Left ventricle myocardium inferior (tissue), 1 donor: ENCODE measurements at places on chromosomes 3 and 15.
A peak's percentile ranks its signal among the peaks of the same experiment; 100 is the strongest.

DNA sequence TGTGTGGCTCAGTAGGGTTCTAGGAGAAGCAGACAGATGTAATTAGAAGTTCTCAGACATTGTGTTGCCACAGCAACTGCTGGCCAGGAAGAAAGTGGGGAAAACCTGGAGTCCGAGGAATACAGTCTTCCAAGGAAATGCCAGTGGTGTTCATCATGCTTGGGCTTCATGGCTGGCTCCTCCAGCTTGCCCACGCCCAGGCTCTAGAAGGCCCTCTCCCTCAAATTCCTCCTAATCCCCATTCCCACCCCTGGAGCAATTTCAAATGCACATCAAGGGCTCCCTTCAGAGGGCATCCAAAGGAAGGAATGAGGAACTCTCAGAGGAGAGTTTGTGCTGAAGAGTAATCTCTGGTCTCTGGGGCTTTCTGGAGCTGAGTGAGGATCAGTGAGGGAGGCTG lies 21.9 kb downstream of the FSTL1 start:
- no peak for DNase-seq

DNA sequence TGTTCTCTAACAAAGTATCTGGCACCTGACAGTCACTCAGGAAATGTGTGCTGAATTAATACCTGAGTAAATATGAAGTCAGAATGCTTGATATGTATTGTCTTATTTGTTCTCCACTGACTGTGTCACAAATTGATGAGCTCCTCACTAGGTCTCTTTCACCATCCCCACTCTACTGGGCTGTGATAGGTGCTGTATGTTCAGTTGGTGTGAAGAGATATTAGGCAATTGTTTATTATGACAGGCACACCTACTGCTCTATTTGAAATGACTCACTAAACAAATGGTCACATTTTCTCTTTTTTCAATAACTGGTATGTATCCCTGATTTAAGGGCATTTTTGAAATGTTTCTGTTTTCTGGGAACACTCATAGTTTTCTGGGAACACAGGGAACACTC lies 25.2 kb upstream of the CCDC39 start:
- DNase-seq, result no peak

DNA sequence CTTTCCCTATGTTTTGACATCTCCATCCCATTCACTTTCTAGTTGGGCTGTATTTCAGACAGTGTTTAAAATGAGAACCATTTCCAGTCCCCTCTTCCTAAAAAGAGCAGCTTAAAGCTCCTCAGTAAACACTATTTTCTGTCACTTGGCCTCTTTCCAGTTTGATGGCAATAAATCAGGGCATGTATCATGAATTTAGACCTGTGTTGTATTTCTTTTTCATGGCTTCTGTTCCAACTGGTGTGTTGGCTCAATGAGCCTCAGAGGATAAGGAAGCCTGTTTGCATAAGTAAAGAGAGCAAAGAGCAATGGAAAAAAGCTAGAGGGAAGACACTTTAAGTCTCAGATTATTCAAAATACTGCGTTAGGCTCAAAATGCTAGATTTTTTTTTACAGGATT lies 7.2 kb downstream of the CCDC80 start:
- no peak for DNase-seq

- no peak for DNase-seq
Measured at GRCh38 chr3:179961071-179961702, 75.5 kb downstream of the PEX5L start.

GRCh38 chr15:73629798-73630429 lies 3.3 kb downstream of the NPTN start:
- no peak for DNase-seq

GRCh38 chr3:63565220-63565619 lies 87.3 kb upstream of the SNTN start:
- no peak for DNase-seq

GRCh38 chr3:153061938-153062528 lies 100.0 kb upstream of the RAP2B start:
- no peak for DNase-seq

GRCh38 chr15:38688761-38689160 lies 124.1 kb upstream of the RASGRP1 start:
- DNase-seq, result no peak

- no peak for DNase-seq
Measured at GRCh38 chr3:117700573-117701360, 991.2 kb downstream of the TUSC7 start.

DNA sequence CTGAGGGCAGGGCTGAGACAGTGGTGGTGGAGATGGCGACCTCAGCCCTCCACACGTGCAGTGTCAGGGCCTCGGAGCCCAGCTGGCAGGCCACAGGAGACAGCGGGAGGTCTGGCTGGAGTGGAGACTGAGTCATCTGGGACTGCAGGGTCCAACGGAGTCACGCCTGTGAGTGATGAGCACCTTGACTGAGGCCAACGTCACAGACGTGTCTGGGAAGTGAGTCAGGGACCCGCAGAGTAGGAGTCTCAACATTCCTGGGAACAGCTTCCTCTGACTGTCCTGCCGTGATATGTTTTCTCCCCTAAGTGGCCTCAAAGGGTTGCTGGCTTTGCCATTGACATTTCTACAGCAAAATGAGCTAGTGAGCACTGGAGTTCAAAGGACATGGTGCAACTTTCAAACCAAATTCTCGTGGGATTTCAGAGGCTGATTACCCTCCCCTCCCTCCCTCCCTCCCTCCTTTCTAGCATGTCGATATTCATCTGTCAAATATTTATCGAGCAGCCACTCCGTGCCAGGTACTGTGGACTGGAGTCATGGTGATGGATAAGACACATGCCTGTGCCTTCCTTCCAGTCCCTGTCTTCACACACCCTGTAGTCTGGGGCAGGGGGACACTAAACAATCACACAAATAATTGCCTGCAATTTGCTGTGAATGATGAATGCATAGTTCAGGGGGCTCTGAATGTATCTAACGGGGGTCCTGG lies 53.3 kb upstream of the AMOTL2 start:
- DNase-seq, result no peak

DNA sequence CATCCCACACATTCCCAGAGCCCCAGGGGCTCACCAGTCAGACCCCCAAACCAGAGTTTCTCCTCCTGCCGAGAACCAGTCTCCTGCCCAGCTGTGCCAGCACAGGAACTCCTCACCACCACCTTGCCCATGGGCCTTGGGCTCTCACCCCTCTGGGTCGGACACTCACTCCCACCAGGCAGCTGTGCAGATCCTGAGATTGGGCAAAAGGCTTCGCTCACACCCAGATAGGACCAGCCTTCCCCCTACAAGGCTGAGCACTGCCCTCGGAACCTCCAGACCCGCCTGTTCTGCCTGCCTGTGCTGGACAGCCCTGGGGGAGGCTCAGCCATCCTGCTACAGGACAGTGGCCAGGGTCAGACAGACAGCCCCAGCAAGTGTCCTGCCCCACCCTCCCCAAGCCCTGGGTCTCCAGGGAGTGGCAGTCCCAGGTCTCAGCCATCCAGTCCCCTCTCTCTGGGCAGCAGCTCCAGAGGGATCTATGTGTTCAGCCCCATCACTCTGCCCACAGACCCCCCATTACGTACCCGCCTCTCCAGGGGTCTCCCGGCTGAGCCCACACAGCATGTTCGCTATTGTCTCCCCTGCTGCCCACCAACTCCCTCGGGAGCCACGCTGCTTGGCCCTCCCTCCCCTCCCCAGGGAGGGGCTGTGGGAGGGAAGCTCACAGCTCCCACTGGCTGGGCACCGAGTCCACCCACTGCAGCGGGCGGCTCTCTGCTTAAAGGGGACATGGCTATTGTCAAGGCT lies at the start of gene GRIP2:
GRIP2 (minus strand) TSS at position 601 of the 750 bp plus-strand sequence; CDS start at position 567, 34 bp downstream.
- peak; percentile 61 for DNase-seq

DNA sequence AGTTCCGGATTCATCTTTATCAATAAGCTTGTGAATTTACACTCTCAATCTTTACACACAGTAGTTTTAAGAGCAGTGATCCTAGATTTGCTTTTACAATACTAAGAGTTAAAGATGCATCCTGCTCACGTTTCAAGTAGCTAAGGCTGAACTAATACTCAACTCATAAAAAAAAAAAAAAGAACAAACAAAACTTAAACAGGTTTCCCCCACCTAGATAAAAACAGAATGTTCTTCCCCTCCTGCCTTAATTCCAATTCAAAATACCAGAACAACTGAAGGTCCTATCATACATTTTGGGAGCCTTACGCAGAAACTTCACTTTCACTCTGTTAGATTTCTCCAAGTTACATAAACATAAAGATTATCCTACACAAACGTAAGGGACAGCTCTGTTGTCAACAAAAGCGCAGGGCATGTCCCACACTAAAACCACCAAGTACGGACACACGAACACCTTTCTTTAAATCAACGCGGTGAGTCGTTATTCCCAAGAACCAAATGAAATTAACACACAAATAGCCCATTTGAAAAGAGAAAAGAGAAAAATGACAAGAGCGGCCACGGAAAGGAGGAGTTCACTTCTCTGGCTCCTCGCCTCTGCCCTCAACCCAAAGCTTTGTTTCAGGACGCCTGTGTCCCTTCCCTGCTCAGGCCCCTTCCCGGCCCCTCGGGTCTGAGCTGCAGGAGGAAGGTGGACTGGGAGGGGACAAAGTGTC lies 941 bp downstream of the CBLB start:
- DNase-seq, result no peak

- no peak for DNase-seq
Measured at GRCh38 chr3:7640787-7641186, 779.9 kb downstream of the GRM7 start.

- DNase-seq, result peak; percentile 60
Measured at GRCh38 chr3:195065142-195065863, 205.7 kb downstream of the XXYLT1 start.

GRCh38 chr3:103047640-103048039 lies 612.8 kb downstream of the ZPLD1 start:
- no peak for DNase-seq

- DNase-seq, result no peak
Measured at GRCh38 chr3:16801698-16802097, 83.1 kb upstream of the PLCL2 start.

GRCh38 chr3:45966950-45967640 lies 23.8 kb downstream of the CXCR6 start:
- DNase-seq, result no peak

GRCh38 chr3:46684891-46685290 lies 8.6 kb downstream of the ALS2CL start:
- DNase-seq, result no peak

GRCh38 chr3:7512048-7512447 lies 651.1 kb downstream of the GRM7 start:
- DNase-seq, result no peak

DNA sequence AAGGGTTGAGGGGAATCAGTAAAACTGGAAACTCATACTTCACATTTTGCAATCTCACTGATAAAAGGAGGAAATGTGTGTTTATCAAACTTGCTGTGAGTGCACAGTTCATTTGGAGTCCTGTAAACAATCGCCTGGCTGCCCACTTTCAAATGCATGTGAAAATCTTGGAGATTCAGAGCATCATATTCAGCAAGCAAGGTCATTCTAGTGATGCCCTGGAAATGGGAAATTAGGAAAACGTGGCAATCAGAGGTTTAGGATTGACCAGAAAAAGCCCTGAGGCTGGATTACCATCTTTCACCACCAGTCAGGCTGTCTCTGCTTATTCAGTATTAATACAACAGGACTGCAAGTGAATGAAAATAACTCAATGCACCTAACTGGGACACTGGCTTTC lies 23.9 kb downstream of the DPH6 start:
- no peak for DNase-seq

DNA sequence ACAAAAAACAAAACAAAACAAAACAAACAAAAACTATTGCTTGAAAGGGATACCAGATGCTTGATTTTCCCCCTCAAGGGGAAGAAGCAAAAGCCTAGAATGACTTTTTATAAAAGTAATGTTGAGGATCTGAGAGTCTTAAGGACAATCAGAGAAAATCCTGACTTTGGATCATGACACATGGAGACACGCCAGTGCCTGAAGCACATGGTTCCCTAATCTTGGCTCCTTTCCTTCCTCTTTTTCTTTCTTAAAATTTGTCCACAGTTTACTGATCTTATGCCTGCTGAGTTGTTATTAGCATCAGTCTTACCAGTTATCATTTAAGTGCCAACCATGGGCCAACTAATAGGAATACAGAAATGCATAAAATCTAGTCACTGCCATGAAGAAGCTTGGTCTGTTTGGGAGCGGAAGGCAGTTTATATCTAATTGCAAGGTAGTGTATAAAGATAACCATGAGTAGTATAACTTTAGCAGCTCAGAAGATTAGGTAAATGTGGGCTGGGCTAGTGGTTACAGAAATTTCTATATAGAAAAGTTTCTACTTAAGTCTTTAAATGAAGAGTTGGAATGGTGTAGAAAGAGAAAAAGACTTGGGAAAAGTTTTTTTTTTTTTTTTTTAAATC lies 6.9 kb downstream of the GLCE start:
- DNase-seq, result no peak

DNA sequence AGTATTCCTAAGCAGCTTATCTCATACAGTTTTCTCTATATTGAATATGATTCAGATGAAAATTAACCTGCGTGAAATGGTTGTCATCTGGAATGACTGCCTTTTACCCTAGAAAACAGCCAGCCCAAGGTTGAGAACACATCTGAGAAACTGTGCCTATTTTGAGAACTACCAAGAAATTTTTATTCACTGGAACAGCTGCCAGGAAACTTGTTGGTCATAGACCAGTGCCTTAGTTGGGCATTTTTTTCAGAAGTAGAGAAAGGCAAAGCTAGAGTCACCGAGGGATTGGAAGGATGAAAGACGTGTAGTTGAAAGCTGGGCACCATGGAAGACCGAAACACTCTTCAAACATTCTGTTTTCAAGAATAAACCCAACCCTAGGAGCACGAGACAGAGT lies 277.1 kb downstream of the LPP start:
- no peak for DNase-seq

- no peak for DNase-seq
Measured at GRCh38 chr3:180177255-180177654, 140.5 kb upstream of the PEX5L start.

DNA sequence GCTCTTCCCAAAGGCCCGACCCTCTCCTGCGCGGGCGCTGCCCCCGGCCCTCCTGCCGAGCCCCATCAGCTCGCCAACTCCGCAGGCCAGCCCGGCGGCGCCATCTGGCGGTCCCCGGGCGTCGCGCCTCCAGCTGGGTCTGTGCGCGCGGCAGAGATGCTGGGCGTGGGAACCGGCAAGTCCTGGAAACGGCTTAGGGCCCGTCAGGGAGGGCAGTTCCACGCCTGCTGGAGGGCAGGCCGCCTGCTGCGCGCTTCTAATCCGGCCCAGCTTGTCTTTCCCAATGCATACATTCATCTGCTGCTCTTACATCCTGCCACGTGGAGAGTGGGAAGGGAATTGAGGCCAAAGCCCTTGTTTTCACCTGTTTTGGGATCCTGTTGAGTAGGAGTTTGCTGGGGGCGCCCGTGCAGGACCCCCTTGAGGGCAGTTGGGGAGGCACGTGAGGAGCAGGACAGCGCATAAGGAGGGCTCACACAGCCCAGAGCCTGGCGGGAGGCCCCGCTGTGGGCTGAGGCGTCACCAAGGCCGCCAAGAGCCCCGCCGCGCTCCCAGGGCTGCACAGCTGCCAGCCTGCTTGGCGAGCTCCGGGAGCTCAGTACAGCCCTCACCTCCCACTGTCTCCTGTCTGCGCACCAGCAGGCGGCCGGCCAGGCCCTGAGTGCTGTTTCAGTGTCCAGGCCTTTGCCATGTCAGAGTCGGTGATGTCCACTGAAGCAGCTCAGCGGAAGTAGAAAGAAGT lies 165.6 kb downstream of the NSMCE3 start:
- peak; percentile 68 for DNase-seq
